ENCODE measurements at places on chromosomes 12 and 14. TPM values are rescaled to one million over a fixed set of nuclear protein-coding genes. Genes with fewer than 3 reads are reported as not detected.

DNA sequence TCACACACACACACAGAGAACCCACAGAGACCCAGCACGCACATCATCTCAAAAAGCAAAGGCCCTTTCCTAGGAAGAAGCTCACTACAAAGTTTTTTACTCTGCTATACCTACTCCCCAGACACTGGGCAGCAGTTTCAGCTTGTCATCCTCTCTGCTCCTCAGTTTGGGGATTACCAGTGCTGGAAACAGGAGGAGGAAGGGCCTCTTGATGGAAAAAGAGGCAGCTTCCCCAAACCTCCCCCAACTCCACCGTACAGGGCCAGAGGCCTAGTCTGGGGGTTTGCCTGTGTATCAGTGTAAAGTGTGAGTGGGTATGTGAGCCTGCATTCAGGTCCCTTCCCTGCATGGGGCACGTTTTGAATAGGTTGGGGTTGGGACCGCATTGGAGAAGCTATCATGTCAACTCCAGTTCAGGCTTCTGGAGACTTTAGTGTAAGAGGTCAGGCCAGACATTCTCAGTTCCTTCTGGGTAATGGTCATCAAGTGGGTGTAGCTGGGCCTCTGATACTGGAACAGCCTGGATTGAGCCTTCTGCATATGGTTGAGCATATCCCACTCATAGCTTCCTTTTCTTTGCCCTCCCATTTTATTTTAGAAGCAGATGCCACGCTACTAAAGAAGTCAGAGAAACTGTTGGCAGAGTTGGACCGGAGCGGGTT is 1.2 kb downstream of the REM2 start:
- peaks cover 23% of the 10 kb centered on the region for H3K27me3 ChIP-seq
- H3K36me3 ChIP-seq, result no peaks in the 10 kb centered on the region
- H3K27ac ChIP-seq, result no peak overlapping the region
- no peak for DNase-seq
- peaks cover 45% of the 10 kb centered on the region for H3K4me1 ChIP-seq

- DNase-seq, result no peak
- H3K4me3 ChIP-seq, result peak overlapping the region; percentile 76
- H3K27ac ChIP-seq, result no peak overlapping the region
- H3K27me3 ChIP-seq, result peaks cover 3% of the 10 kb centered on the region
- H3K4me1 ChIP-seq, result peaks cover 10% of the 10 kb centered on the region
Observed at GRCh38 chr12:132143336-132144071, 615 bp downstream of the DDX51 start.

DNA sequence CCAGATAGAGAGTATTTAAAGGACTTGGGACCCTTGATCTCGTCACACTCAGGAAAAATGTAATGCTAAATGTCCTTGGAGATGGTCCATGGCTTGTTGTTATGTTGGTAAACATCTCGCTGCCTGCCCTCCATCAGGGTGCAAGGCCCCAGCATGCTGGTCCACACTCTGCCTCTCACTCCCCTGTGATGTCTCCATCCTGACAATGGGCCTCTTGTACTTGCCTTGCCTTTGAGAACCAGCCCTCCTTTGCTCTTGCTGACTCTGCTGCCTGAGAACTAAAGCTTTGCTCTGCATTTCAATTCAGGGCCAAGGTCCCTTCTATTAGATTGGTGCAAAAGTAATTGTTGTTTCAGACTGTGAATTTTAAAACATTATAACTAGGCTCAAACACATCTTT is 131.0 kb upstream of the LMNTD1 start:
- peaks cover 4% of the 10 kb centered on the region for H3K36me3 ChIP-seq
- H3K4me3 ChIP-seq, result no peak overlapping the region
- no peak overlapping the region for H3K27ac ChIP-seq
- peaks cover 3% of the 10 kb centered on the region for H3K4me1 ChIP-seq

- H3K27me3 ChIP-seq, result no peaks in the 10 kb centered on the region
- no peak for DNase-seq
- no peak overlapping the region for H3K4me3 ChIP-seq
- H3K36me3 ChIP-seq, result no peaks in the 10 kb centered on the region
- no peak overlapping the region for H3K27ac ChIP-seq
Observed at GRCh38 chr12:5901416-5901815, 43.6 kb downstream of the ANO2 start.

DNA sequence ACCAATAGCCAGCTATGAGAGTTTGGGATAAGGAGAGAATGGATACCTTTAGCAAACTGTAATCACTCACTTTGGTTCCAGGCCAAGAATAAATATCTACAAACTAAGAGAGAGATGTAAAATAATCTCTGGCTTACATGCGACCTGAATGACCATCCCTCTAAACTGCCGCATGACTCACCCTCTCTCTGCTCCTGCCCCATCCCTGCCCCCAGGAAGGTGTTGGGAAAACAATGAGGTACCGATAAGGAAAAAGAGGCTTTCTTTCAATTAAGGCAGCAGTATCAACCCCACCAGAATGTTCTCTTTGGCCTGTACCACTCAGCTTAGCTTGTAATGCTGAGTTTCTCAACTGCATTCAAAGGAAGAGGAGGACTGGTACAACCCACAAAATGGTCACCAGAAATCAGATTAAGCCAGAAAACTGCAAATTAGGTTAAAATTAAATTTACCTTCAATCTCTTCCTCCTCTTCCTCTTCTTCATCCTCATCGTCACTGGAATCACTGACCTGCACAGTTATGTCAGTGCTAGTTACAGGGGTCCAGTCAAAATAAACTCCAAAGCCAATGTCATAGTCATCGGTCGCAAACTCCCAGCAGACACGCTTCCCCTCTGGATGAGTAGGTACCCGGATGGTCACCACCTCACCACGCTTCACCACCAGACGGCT is 22.0 kb downstream of the GSTZ1 start:
- H3K27me3 ChIP-seq, result no peaks in the 10 kb centered on the region
- no peak overlapping the region for H3K4me3 ChIP-seq
- DNase-seq, result no peak
- H3K27ac ChIP-seq, result 0 out of 2 replicates have a peak overlapping the region, but pooled peaks have one; percentile 7

DNA sequence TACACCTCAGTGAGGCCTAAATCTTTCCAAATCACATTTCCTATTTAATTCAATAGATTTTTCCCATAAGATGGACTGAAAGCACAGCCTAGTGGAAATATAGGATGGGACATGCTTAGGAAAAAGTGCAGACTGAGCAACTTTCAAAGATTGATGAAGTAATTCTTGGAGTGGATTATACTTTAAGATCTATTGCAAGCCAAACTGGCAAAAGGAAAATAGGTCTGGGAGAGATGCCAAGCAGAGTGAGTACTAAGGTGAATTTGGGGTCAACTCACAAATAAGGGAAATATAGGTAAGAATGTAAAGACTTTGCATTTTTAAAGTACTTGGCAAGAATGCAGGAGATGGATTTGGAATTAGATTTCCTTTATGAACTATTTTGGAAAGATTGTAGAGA is 170.2 kb upstream of the FOXG1 start:
- H3K4me1 ChIP-seq, result no peaks in the 10 kb centered on the region
- H3K27me3 ChIP-seq, result no peaks in the 10 kb centered on the region
- no peak overlapping the region for H3K27ac ChIP-seq
- H3K4me3 ChIP-seq, result no peak overlapping the region
- no peak for DNase-seq

- DNase-seq, result no peak
- H3K4me3 ChIP-seq, result no peak overlapping the region
- H3K36me3 ChIP-seq, result no peaks in the 10 kb centered on the region
- peaks cover 59% of the 10 kb centered on the region for H3K4me1 ChIP-seq
Observed at GRCh38 chr12:88559772-88560171, 20.5 kb downstream of the KITLG start.

DNA sequence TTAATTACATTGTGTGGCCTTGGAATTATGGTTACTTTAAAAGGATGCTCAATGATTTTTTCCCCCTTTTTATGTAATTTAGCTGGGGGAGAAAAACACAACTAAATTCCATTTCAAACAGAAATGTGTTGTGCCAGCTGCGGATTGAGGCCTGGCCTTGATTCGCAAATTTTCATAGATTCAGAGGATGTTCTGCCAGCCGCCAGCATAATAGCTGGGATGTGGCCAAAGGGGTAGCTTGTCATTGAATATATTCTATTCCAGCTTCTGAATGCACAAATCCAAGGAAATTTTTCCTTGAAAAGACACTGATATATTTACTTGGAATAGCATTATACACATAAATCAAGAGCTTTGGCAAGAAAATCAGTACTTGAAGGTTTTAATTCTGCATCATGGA is 43.7 kb downstream of the TRHDE start:
- H3K4me1 ChIP-seq, result peaks cover 4% of the 10 kb centered on the region
- no peaks in the 10 kb centered on the region for H3K27me3 ChIP-seq
- no peak for DNase-seq
- H3K36me3 ChIP-seq, result no peaks in the 10 kb centered on the region
- H3K4me3 ChIP-seq, result no peak overlapping the region

DNA sequence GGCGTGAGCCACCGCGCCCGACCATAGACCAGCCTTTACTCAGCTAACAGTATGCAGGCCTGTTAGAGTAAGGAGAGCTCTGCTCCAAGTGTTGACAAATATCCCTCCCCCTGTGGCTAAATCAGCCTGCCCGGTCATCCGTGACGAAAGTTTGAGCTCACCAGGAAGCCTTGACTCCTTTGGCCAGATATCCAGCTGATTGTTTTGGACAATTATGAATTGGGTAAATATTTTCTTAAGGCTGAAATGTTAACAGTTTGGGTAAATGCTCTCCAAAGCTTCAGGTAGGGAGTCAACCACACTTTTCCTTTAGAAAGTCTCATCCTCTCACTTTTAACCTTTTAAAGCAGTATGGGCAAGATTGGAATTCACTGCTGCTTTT is 157.9 kb downstream of the PAWR start:
- DNase-seq, result no peak
- peaks cover 22% of the 10 kb centered on the region for H3K4me1 ChIP-seq
- peaks cover 15% of the 10 kb centered on the region for H3K36me3 ChIP-seq

GRCh38 chr14:85293612-85294234 is 236.2 kb upstream of the FLRT2 start:
- no peaks in the 10 kb centered on the region for H3K36me3 ChIP-seq
- no peak overlapping the region for H3K4me3 ChIP-seq
- no peak for DNase-seq
- no peak overlapping the region for H3K27ac ChIP-seq
- no peaks in the 10 kb centered on the region for H3K27me3 ChIP-seq

- H3K36me3 ChIP-seq, result peaks cover 6% of the 10 kb centered on the region
- H3K27ac ChIP-seq, result no peak overlapping the region
- no peak overlapping the region for H3K4me3 ChIP-seq
- DNase-seq, result no peak
- H3K4me1 ChIP-seq, result peaks cover 6% of the 10 kb centered on the region
Observed at GRCh38 chr12:48336061-48336460, 14.7 kb downstream of the ZNF641 start.

DNA sequence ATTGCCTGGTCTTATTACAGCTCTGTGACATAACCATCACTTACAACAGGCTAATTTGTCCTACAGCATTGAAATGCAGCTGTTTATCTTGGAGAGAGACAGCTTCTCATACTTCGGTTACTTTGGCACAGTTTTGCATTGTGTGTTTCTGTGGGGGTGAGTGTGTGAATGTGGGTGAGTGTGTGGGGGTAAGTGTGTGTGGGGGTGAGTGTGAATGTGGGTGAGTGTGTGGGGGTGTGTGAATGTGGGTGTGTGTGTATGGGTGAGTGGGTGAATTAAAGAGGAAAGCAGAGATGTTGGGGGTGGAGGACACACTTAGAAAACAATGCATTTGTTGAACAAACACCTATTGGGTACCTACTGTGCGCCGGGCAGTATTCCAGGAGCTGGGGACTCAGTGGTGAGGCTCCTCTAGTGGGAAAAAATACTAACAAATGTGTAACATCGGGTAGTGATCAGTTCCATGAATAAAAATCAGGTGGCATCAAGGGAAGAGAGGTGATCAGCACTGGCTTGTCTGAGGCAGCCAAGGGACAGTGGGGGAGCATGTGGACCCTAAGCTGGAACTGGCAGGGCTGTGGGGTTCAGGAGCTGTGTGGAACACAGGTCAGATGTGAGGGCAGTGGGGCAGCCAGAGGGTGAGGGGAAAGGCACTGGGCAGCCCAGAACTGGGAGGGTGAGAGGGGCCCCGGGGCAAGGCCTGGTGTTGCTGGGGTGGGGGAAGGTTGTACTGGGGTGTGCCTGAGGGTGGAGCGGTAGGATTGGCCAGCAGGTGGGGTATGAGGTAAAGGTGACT is 44.1 kb upstream of the AMN start:
- no peaks in the 10 kb centered on the region for H3K4me1 ChIP-seq
- no peaks in the 10 kb centered on the region for H3K36me3 ChIP-seq
- H3K27me3 ChIP-seq, result no peaks in the 10 kb centered on the region
- H3K4me3 ChIP-seq, result no peak overlapping the region

DNA sequence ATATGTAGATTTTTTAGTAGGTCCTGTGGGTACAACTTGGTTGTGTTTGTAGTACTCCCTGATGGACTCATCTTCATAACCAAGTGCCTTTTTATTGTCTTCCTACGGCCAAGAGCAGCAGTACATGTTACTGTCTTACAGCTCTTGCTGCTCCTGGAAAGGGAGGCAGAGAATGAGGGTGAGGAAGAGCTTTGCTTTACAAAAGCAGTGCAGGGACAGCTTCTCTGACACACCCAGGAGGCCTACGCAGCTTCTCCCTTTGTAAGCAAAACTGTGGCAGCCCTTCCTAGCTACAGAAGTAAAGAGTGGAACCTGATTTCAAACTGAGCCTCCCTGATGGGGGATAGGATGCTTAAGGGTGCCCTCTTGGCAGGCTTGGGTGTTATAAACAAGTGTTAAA is 18.6 kb downstream of the MYRFL start:
- H3K36me3 ChIP-seq, result no peaks in the 10 kb centered on the region
- H3K4me3 ChIP-seq, result no peak overlapping the region
- DNase-seq, result no peak
- no peaks in the 10 kb centered on the region for H3K27me3 ChIP-seq

- H3K27me3 ChIP-seq, result no peaks in the 10 kb centered on the region
- H3K36me3 ChIP-seq, result no peaks in the 10 kb centered on the region
- H3K4me3 ChIP-seq, result no peak overlapping the region
- H3K4me1 ChIP-seq, result peaks cover 25% of the 10 kb centered on the region
Observed at GRCh38 chr12:44847888-44848702, 28.0 kb downstream of the NELL2 start.

Gene LRRK2
- 0.23 TPM for total RNA-seq

Gene NRIP2
- not detected for total RNA-seq

Gene DEPDC4
- total RNA-seq, result 5.5 TPM

Gene EAPP
- total RNA-seq, result 24.4 TPM

Gene POTEG
- total RNA-seq, result not detected

Gene PLD4
- 0.07 TPM for total RNA-seq

Gene HOXC10
- not detected for total RNA-seq

Gene TAS2R9
- not detected for total RNA-seq

Gene METAP2
- total RNA-seq, result 107 TPM

Gene ACADS
- 11.6 TPM for total RNA-seq

Gene TRPV4
- total RNA-seq, result 2.9 TPM

Measured in WTC11 (cell line).